ENCODE measurements at places on chromosomes 7 and 10. TPM values are rescaled to one million over a fixed set of nuclear protein-coding genes. Genes with fewer than 3 reads are reported as not detected.

Gene ACTL6B
- not detected for total RNA-seq

Gene NUTM2E
- total RNA-seq = 0.21 TPM

Gene MEOX2
- total RNA-seq = 95.9 TPM

Gene NME8
- not detected for total RNA-seq

Measured in tibial nerve (tissue), 4 donors.